ENCODE measurements at places on chromosomes 6 and 20.

DNA sequence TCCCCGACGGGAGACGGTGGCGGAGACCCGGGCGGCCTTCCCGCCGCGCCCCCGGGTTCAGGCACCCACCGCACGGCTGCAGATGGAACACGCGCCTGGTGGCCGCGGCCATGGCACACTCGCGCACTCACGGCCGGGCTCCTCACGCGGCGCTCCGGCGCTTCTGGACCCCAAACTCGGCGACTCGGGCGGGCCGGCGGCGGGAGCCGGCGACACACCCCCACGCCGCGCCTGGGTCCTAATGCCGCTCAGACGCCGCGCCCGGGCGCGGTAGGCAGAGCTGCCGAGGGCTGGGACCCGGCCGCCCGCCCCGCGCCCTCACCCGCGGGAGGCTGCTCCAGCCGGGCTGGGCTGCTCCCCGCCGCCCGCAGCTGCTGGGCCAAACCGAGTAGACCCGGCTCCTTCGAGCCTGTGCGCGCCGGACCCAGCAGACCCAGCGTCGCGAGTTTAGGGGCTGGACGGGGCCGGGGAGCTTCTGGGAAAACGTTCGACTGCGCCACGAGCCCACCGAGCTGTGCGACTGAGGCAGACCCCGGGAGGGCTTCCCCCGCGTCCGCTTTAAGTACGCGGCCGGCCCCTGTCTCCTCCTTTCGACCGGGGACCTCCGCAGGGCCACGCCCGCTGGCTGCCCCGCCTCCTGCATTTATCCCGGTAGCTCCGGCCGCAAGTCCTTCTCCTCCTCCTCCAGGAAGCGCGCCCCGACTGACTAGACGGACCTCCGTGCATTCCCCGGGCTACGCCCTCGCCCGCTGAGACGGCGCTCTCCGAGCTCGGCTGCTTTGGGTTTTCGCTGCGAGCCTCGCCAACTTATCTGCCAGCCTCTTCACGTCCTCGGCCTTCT lies at the start of gene SLC4A11:
TSS of gene SLC4A11 (minus strand) at position 165 of the 841 bp plus-strand sequence. CDS start at position 112, 53 bp downstream.
- no peak for DNase-seq

- DNase-seq, result no peak
These were observed 380.0 kb upstream of the MARCKS start for GRCh38 chr6:113476937-113477839.

DNA sequence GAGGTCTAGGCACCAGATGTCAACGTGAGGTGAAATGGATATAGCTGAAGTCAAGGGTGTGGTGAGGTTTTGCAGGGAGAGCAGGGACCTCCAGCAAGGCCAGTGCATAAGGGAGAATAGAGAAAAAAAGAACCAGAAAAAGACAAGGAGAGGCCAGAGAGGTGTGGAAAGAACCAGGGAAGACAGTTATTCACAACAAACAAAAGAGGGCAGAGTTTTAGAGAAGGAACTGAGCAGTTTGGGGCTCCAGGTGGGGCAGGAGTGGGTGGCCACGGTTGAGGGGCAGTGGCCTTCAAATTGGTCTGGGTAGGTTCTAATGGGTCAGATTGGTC lies 11.6 kb upstream of the NQO2 start:
- no peak for DNase-seq

GRCh38 chr6:105678516-105678915 lies 275.6 kb upstream of the PREP start:
- no peak for DNase-seq

- DNase-seq, result no peak
These were observed 3.5 kb downstream of the AP5S1 start for GRCh38 chr20:3823881-3824280.

DNA sequence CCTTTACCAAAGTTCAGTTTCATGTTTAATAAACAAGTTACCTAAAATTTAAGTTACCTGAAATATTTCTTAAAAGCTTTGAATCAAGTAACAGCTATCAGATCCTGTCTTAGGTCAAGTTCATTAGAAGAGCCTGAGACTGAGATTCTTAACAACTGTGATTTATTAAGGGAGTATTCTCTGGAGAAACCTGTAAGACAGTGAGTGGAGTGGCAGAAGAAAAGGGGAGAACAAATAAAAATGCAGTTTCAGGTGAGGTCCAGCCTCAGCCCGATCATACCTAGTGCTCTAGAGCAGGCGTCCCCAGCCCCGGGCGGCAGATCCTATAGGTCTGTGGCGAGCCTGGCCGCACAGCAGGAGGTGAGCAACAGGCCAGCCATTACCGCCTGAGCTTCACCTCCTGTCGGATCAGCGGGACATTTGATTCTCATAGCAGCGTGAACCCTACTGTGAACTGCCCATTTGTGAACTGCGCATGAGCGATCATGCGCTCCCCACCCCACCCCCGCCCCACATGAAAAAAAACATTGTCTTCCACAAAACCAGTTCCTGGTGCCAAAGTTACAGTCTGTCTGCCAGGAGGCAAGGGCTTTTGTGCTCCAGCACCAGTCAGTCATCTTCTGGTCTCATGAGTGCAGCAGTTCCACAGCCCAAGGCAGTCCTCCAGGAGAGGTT lies 59.2 kb upstream of the ADGRB3 start:
- no peak for DNase-seq

DNA sequence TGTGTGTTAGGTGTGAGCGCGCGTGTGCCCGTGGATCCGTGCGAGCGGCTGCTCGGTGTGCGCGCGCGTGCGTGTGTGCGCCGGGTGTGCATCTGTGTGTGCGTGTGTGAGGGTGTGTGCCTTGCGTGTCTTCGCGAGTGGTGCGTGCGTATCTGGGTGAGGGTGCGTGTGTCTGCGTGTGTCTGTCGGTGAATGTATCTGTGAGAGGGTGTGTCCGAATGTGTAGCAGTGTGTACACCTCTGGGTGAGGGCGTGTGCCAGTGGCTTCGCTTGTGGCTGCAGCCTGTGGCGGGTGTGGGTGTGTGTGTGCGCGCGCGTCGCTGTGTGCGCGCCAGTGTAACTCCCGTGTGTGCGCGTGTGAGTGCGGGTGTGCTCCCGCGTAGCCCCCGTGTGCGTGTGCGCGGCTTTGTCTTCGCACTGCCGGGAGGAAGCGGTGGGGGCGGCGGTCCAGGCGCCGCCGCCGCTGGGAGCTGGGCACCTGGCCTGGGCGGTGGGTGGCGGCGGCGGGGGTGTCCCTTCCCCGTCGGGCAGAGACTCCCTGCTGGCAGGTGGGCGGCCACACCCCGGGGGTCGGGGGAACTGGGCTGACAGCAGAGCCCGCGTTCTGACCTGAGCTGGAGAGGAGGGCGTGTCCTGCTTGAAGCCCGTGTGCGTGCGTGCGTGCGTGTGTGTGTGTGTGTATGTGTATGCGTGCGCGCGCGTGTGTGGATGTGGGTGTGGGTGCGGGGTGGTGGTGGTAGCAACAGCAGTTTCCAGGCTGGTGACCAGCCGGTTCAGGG lies 61.3 kb upstream of the EPB41L1 start:
- DNase-seq, result no peak

DNA sequence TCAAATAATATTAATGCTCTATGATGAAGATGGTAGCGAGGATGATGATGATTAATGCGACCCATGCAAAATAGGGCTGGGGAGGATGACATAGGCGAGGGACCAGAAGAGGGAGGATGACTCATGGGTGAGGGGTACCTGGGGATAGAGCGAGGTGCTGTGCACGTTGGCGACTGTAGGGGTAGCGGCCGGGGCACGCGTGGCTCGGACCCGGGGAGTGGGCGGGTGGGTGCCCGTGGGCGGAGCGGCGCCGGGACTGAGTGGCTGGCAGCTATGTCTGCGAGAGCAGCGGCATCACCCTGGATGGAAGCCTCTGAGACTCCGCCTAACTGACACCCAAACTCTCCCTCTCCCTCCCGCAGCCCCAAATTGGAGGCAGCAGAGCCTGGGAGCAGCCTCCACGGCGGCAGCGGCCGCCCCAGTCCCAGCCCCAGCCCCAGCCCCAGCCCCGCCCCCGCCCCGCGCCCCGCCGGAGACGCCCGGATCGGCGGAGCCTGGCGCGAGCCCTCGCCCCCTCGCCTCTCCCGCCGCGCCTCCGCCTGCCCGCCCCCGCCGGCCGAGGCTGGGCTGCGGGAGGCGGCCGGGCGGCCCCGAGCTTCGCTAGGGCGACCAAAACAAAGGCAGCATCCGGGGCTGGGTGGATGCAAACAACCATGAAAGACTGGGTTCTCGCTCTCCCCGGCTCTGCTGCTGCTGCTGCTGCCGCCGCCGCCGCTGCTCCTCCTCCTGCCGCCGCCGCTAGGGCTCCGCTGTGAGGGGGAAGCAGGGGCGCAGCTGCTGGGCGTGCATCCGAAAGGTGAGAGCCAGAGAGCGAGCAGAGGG lies at the start of gene RIMS1:
TSS of gene RIMS1 (plus strand) at position 367 of the 822 bp plus-strand sequence. CDS start 474 bp downstream, outside the sequence.
- no peak for DNase-seq

- DNase-seq, result no peak
These were observed 374.6 kb upstream of the ARID1B start for GRCh38 chr6:156402628-156403027.

- no peak for DNase-seq
These were observed 1.8 kb upstream of the FKBP1A start for GRCh38 chr20:1394686-1395085.

DNA sequence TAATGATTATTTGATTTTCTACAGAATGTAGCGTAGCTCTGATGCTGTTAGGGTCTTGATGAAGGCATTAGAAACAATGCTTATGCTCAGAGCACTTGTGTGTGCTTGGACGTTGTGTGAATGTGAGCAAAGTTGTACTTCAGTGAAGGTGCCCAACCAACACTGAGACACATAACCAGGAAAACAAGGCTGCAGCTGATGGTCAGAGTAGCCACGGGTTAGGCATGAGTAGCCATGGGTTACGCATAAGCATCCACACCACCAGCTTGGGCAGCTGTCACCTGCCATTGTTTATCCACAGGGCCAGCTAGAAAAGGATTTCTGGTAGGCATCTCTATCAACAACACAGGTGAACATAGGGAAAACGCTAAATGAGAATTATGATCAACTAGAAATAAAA lies 326.6 kb downstream of the NRN1 start:
- no peak for DNase-seq

- no peak for DNase-seq
These were observed 201.4 kb downstream of the ARHGAP18 start for GRCh38 chr6:129508477-129509145.

DNA sequence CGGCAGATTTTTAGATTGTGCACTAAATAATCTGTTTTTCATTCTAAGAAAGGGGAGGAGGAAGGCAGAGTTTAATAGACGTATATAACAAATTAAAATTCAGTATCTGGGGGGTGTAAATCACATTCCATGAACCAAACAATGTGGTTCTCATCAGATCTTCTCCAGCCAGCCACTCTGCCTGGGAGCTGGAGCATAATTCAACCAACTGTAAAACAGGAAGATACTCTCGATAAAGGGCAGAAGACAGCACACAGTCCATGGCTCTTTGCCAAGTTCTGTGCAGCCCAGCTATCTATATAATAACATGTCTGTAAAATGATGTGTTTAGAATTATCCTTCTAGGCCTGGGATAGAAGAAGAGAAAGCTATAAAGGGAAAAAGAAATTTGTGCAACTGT lies 289.9 kb upstream of the ZFP64 start:
- no peak for DNase-seq

GRCh38 chr6:113707194-113707593 lies 150.0 kb upstream of the MARCKS start:
- no peak for DNase-seq

DNA sequence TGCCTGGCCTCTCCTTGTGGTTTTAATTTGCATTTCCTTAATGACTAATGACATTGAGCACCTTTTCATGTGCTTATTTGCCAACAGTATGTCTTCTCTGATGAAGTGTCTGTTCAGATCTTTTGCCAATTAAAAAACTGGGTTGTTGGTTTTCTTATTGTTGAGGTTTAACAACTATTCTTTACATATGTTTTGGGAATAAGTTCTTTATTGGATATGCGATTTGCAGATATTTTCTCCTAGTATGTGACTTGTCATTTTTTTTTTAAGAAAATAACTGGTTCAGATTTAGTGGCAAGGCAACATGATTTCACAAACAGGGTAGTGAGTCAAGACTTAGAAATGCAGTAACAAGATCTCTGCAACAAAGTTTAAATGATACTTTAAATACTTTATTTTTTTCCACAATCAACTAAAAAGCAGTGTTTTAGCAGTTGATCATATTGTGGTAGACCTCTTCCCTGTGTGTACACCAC lies 67.8 kb downstream of the TIAM2 start:
- no peak for DNase-seq

- DNase-seq, result no peak
These were observed 89.6 kb upstream of the RIPOR2 start for GRCh38 chr6:25025248-25025918.

DNA sequence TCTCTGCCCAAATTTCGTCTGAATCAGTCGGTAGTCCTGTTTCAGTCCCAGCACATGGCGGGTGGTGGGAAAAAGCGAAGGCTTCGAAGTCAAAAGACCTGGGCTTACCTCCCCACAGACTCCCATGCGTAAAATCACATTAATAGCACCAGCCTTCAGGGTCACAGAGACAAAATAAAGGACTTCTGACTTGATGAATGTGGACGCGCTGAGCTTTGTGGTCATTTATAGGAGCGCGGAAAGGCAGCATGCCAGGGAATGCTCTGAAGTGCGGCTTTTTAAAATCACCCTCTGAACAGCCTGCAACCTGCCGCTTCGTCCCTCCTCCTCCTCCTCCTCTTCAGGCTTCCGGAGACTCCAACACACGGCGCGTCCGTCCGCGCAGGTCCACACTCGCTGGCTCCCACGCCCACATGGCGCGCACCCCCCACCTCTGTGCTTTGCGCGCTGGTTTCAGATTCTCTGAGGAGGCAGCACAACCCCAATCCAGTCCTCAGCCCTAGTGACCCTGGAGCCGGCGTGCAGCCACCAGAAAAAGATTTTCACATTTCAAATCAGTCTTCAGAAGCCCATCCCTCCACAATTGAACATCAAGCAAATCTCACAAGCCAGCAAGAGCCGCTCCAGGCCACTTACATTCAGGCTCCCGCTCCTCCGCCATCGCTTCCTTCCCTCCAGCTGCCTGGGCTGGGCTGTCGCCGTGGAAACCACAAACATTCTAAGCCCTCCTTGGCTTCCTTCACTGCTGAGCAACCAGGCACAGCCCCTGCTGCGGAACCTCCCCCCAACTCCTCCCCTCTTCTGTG lies at the start of gene C6orf118:
TSS of gene C6orf118 (minus strand) at position 680 of the 806 bp plus-strand sequence. CDS start at position 661, 19 bp downstream.
- DNase-seq, result no peak

GRCh38 chr20:57341663-57342062 lies 9.4 kb upstream of the RAE1 start:
- DNase-seq, result no peak

DNA sequence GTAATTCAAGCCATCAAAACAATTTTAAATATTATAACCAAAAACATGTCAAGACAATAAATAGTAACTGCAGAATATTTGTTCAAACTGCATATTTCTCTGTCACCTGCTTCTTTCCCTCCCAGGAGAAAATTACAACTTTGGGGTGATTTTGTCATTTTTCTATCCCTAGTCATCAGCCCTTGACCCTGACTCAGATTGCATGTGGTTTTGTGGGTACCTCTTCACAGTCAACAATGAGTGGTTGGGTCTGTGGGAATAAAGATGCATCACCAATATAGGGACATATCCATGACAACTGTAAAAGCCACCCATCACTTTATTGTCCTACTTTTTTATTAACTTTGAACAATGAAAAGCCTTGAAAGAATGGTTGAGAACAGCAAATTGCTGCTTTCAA lies 7.3 kb downstream of the COL10A1 start:
- no peak for DNase-seq

DNA sequence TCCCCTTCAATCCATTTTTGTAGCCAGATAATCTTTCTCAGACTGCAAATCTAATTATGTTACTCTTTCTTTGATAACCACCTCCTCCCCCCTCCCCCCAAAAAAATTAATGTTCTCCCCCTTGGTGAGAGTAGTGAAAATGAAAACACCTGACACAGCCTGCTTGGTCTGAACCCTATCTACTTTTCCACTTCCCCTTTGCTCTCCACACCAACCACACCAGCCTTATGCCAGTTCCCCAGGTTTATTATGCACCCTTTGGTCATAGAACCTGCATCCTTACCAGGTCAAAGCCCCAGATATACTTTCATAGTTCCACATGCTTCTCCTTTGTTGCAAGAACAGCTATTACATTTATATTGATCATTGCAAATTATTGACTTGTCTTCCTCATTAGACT lies 19.4 kb downstream of the PFDN4 start:
- DNase-seq, result no peak
